ENCODE measurements at places on chromosomes 2 and 18. TPM values are rescaled to one million over a fixed set of nuclear protein-coding genes. Genes with fewer than 3 reads are reported as not detected.

CD207 gene
- total RNA-seq = 0.73 TPM

GRCh38 chr2:232532419-232532818 lies 6.5 kb downstream of the CHRND start:
- peaks cover 59% of the 10 kb centered on the region for H3K27me3 ChIP-seq
- DNase-seq = peak; percentile 21
- no peaks in the 10 kb centered on the region for H3K36me3 ChIP-seq
- H3K4me1 ChIP-seq = no peaks in the 10 kb centered on the region

TMEM150A gene
- total RNA-seq = 39.6 TPM

GRCh38 chr2:201630577-201630976 lies 12.7 kb downstream of the TMEM237 start:
- no peak for DNase-seq
- H3K27me3 ChIP-seq = no peaks in the 10 kb centered on the region
- peaks cover 28% of the 10 kb centered on the region for H3K36me3 ChIP-seq
- no peaks in the 10 kb centered on the region for H3K4me1 ChIP-seq
- H3K4me3 ChIP-seq = no peak overlapping the region

GRCh38 chr2:220029013-220029412 lies 401.6 kb downstream of the SLC4A3 start:
- no peaks in the 10 kb centered on the region for H3K27me3 ChIP-seq
- H3K4me3 ChIP-seq = no peak overlapping the region
- H3K4me1 ChIP-seq = no peaks in the 10 kb centered on the region
- H3K27ac ChIP-seq = no peak overlapping the region

TYMS gene
- 25.9 TPM for total RNA-seq

RAB27B gene
- 57.9 TPM for total RNA-seq

DNA sequence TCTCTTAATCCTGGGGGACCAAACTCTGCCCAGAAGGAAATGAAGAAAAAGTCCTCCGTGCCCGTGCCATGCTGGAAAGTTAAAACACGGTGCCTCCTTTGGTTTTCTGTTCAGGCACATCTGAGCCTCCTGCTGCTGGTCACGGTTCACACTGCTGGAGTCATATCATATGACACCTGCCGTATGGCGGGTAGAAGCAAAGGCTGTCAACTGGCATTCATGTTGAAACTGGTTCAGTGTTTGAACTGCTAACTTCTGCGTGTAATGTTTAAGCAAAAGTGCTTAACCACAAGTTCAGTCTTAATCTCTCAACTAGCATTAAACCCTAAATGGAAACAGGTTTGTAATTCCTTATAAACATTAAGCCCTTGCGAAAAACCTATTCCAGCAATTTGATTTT lies 3.1 kb downstream of the STK39 start:
- H3K4me3 ChIP-seq = no peak overlapping the region
- peaks cover 6% of the 10 kb centered on the region for H3K4me1 ChIP-seq
- H3K27me3 ChIP-seq = no peaks in the 10 kb centered on the region
- DNase-seq = no peak
- H3K27ac ChIP-seq = no peak overlapping the region
- H3K36me3 ChIP-seq = no peaks in the 10 kb centered on the region

GRCh38 chr18:50203801-50204604 lies 9.1 kb upstream of the MYO5B start:
- H3K4me3 ChIP-seq = no peak overlapping the region
- peaks cover 36% of the 10 kb centered on the region for H3K27me3 ChIP-seq
- H3K4me1 ChIP-seq = no peaks in the 10 kb centered on the region
- no peak overlapping the region for H3K27ac ChIP-seq
- DNase-seq = no peak
- no peaks in the 10 kb centered on the region for H3K36me3 ChIP-seq

SEPTIN10 gene
- total RNA-seq = 66.6 TPM

COA5 gene
- 26.6 TPM for total RNA-seq

DNA sequence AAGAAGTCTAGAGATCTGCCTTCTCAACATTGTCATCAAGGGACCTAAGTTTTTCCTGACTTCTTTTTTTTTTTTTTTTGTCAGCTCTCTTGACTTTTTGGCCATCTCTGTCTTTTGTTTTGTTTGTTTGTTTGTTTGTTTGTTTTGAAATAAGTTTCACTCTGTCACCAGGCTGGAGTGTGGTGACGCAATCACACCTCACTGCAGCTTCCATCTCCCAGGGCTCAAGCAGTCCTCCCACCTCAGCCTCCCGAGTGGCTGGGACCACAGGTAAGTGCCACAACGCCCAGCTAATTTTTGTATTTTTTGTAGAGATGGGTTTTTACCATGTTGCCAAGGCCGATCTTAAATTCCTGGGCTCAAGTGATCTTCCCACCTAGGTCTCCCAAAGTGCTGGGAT lies 5.6 kb upstream of the PUS10 start:
- H3K4me3 ChIP-seq = no peak overlapping the region
- H3K27me3 ChIP-seq = no peaks in the 10 kb centered on the region
- peaks cover 26% of the 10 kb centered on the region for H3K4me1 ChIP-seq
- no peaks in the 10 kb centered on the region for H3K36me3 ChIP-seq
- no peak overlapping the region for H3K27ac ChIP-seq
- DNase-seq = no peak

Measured in left lung (tissue), 14 donors.